ENCODE measurements at places on chromosomes 3 and 15.

- DNase-seq = no peak
These were observed 67.7 kb upstream of the CDV3 start for GRCh38 chr3:133505813-133506212.

DNA sequence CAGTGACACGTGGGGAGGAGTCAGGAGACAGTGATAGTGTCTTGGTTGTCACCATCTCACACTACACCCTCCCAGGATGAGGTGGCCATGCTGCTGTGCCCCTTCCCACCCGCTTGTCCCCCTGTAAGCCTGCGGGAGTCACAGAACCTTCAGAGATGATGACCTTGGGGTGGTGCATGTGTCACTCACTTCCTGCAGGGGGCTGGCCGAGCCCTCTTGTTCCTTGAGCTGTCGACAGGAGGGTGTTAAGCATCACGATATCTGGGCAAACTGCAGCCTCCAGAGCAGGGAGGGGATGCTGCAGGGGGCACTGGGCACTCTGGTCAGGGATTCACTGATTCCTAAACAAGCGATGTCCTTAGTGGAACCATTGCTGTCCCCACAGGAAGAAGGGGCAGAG lies 27.7 kb downstream of the FAH start:
- DNase-seq = no peak

- no peak for DNase-seq
These were observed 7.7 kb downstream of the GALNT15 start for GRCh38 chr3:16182183-16182582.

- no peak for DNase-seq
These were observed 94.8 kb downstream of the CPN2 start for GRCh38 chr3:194256040-194256945.

DNA sequence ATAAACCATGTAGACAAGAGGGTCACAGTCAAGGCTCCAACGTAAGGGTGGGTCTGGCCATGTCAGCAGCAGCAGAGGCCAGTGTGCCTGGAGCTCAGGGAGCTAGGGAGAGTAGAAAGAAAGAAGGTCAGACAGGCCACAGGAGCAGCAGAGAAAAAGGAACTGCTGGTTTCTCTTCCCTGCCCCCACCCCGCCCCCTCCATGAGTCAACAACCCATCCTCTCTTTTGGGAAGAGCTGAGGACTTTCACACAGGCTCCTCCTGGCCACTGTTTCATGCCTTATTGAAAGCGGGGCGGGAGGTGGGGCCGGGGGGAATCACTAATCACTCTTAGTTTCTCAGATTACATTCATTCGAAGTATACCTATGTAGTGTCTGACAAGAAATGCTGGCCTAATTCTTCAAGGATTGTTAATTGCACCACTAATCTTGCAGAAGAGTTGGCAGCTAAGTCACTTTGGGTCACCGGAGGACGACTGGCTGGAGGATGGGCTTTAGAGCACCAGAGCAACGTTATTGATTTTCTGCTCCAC lies 9.1 kb upstream of the SCG3 start:
- DNase-seq = no peak

GRCh38 chr15:48785195-48785594 lies 25.7 kb downstream of the CEP152 start:
- DNase-seq = no peak
